ENCODE measurements at places on chromosomes 3 and 15.

DNA sequence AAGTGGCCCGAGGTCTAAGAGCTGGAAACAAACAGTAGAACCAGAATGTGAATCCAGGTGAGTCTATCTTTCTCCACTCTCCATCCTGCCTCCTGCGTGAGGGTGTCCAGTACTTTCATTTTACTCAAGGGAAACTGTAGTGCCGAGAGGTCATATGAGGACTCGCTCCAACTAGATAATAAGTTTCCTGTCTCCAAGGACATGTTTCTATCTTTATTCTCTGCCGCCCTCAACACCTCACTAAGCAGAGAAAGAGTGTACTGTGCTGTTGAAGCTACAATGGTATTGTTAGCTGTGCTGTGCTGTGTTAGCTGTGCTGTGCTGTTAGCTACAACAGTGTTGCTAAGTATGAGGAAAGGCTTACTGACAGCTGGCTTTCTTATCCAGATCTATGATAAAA, 137.9 kb upstream of the COL8A1 start:
- DNase-seq, result no peak

GRCh38 chr15:83928878-83929418, 275.0 kb downstream of the ADAMTSL3 start:
- DNase-seq, result no peak

- no peak for DNase-seq
Observed at GRCh38 chr15:71201477-71201876, 86.2 kb downstream of the THSD4 start.

DNA sequence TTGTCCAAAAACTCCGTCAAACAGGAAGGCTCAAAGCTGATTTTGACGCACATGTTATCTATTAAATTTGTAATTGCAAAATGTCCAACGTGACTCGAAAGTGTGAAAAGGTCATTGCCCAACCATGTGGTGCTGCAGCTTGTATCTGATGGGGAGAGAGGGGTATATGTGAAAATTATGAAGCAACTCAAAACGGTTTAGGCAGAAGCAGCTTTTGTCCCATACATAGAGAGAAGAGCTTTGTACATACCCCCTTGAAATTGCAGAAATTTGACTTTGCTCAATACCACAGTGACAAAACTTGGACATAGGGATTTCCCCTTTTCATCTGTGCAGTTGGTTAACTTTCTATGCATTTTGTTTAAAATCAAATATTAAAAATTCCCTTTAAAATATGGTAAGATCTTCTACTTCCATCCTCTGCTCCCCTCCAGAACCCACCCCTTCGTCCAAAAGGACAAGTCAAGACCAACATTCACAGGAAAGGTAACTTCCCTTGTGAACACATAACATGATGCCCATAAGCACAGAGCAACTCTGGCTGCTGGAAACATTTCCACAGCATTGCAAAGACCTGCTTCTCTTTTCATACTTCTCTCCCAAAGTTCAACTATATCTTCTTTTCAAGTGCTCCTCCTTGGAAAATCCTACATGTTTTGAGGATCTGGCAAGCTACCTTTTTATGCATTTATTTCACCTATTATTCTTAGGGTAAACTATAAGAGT, 253.7 kb upstream of the THBS1 start:
- DNase-seq, result no peak

DNA sequence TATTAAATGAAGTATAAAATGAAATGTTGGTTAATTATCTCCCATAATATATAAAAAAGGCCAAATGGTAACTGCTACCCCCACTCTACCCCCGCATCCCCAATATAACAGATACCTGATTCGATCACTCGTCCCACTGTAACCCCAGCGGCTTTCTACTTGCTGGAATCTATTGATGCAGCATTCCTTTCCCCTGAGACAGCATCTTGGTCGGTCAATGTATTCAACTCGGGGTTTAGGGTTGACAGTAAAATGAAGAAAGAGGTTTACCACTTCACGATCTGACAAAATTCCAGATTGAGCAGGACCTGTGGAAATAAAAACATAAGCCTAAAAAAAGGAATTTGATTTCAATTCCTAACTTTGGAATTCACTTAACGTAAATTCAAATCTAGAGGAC, 18.6 kb upstream of the C15orf40 start:
- no peak for DNase-seq

GRCh38 chr3:123123716-123124616, 57.1 kb downstream of the PDIA5 start:
- DNase-seq, result no peak

DNA sequence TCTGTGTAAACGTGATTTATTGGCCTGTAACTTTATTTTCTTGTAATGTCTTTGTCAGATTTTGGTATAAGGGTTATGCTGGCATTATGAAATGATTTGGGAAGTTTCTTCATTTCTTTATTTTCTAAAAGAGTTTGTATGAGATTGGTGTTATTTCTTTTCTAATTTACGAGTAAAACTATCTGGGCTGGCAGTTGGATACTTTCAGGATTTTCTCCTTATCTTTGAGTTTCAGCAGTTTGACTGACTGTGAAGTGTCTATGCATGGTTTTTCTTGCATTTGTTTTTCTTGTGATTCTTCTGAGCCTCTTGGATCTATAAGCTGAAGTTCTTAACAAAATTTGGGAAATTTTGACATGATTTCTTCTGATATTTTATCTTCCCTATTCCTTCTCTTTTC, 18.1 kb downstream of the ADGRG7 start:
- no peak for DNase-seq

DNA sequence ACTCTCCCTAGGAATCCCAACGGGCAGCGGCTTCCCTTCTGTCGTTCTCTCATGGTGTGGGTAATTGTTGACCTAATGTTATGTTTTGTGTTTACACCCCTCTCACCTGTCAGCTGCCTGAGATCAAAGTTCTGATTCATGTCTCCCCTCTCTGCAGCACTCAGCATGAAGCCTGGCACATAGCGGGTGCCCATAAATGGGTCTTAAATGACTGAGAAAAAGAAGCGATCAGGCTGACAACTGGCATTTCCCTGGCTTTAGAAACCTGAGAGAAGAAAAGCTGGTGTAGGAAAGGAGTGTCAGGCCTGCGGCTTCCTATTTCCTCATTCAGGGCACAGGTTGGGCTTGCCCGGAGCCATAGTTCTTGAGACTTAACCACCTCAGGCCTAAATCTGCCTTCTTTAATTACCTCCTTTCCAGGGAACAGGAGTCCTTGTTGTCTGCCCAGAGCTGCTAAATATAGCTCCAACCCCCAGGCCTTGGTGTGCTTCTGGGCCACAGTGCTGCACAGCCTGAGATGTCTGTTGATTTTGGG, 31.8 kb downstream of the LPP start:
- no peak for DNase-seq

GRCh38 chr15:66763186-66764071, 61.4 kb downstream of the SMAD6 start:
- no peak for DNase-seq

- DNase-seq, result peak; percentile 82
Observed at GRCh38 chr3:48429317-48429959, 448 bp downstream of the PLXNB1 start.

- DNase-seq, result no peak
Observed at GRCh38 chr15:100853676-100854440, 25.8 kb upstream of the ALDH1A3 start.

DNA sequence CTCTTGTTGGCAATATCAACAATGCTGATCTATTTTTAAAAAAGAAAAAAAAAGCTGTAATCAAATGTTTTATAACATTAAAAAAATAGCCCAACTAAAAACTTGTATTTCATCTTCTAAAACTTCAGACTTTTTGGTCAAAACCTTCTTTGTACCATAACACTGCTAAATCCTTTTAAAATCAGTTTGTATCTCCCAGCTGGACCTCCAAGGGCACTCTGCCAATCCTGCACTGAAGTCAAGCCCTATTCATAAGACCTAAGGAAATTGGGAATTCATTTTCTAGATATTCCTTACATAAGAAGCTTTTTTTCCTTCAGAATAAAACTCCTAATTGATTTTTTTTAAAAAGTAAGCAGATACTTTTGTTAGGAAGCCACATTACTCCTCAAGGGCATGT, 38.2 kb upstream of the HCLS1 start:
- no peak for DNase-seq

GRCh38 chr3:152185891-152186630, 82.7 kb upstream of the MBNL1 start:
- no peak for DNase-seq
